ENCODE measurements at places on chromosomes 2 and 18. TPM values are rescaled to one million over a fixed set of nuclear protein-coding genes. Genes with fewer than 3 reads are reported as not detected.

DNA sequence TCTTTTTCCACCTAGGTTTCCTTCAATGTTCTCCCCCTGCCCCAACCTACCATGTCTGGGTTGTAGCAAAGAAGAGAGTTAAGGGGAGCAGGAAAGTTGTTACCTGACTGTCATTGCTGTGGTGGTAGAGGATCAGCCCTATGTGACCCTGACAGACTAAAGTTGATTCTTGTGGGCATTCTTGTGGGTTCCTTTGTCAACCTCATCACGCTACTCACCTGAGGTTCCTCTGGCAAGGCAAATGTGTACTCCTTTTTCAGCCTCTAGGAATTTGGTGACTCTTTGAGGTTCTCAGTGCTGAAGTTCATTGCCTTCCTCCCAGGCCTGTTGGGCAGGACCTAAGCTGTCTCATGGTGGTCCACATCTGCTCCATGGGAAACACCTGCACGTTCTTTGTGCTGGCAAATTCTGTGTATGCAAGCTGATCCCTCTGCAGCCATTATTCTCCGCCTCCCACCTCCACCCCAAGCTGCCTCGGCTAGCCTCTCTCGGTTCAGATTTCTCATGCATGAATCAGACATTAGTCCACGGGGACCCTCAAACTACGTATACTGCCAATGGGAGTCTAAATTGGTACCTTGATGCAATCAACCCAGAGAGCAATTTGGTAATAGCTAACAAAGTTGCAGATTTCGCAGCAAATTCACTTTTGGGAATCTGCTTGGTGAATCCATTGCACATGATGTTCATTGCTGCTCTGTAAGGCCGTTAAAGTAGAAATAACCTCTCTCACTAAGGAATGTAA is 1.5 kb upstream of the GMCL1 start:
- DNase-seq, result no peak

DNA sequence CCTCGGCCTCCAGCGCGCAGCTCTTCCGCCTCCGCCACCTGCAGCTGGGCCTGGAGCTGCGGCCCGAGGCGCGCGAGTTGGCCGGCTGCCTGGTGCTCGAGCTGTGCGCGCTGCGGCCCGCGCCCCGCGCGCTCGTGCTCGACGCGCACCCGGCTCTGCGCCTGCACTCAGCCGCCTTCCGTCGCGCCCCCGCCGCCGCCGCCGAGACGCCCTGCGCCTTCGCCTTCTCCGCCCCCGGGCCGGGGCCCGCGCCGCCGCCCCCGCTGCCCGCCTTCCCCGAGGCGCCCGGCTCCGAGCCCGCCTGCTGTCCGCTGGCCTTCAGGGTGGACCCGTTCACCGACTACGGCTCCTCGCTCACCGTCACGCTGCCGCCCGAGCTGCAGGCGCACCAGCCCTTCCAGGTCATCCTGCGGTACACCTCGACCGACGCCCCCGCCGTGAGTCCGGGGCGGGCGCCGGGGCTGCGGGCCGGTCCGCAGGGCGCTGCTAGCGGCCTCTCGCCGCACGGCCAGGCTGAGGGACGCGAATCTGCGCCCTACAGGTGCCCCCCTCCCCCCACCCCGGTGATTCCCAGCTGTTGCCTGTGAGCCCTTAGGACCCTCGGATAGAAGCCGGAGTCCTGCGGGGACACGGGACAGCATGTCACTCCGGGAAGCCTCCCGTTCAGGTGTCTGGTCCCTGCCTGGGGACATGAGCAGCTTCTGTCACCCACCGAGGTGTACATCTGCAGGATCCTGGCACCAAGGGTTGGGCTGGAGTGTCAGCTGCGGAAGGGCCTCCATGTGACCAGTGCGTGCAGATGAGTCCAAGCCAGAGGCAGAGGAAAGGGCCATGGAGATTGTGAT is 616 bp downstream of the RNPEPL1 start:
- DNase-seq, result peak; percentile 81

DNA sequence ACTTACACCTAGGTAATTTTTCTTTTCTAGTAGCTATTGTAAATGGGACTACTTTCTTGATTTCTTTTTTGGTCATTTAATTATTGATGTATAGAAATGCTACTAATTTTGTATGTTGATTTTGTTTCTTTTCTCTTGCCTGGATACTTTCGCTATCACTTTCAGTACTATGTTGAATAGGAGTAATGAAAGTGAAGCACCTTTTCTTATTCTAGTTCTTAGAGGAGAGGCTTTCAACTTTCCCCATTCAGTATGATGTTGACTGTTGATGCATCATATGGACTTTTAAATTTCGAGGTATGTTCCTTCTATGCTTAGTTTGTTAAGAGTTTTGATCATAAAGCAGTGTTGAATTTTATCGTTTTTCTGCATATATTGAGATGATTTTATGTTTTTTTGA is 142.5 kb downstream of the CDH19 start:
- DNase-seq, result no peak

GRCh38 chr2:177921726-177922125 is 150.9 kb downstream of the PDE11A start:
- no peak for DNase-seq

DNA sequence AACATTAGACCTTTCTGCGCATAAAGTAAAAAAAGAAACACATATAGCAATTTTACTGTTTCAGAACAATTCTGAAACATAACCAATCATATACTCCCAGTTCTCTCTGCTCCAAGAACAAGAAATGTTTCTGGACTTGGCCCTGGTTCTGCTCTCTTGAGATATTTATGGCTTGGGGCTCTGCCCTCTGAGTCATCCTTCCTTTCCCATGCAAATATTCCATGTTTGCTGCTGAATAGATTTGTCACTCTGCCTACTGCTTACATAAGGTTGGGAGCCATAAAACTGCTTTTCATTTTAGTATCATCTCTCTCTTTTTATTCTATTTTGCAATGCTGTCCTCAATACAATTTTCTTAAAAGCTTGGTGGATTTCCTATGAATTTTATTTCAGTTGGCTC is 499.6 kb upstream of the ACVR2A start:
- no peak for DNase-seq

DNA sequence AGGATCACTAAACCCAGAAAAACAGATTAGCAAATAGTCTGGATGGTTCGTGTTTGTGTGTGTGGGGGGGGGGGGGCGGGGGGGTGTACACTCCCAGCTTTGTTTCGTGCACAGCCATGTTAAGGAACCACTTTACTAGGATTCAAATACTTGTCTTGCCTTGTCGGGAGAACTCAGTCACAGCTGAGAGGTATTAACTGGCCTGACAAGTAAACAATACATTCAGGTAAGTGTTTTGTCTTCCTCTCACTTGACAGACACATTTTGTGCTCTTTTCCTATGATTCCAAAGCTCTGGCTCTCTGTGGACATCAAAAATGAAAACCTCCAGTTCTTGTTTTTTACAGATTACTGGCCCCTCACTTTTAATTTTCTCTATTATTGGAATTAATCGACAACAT is 173.5 kb downstream of the LRP1B start:
- no peak for DNase-seq

GRCh38 chr2:182650704-182651103 is 65.4 kb upstream of the DNAJC10 start:
- DNase-seq, result no peak

DNA sequence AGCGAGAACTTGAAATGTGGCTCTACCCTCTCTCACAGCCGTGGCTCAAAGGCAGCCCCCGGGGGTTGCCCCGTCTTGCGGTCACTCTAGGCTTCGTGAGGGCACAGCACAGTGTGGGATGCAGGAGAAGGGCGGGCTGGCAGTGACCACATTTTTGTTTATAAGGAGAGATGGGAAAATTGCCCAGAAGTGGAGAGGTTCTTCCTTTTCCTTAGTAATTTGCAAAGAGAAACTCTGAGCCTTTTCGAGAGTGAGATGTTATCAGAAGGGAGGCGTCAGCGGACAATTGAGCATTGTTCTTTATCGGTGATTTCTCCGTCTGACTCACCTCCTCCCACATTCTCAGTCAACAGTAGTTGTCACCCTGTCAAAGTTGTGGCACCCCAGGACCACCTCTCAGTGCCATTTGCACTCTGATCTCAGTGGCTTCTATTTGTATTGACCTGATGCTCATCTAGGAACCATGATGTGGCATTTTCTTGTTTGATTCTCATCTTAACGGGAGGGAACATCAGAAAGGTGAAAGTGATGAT is 89.6 kb downstream of the ACAA2 start:
- DNase-seq, result no peak

DNA sequence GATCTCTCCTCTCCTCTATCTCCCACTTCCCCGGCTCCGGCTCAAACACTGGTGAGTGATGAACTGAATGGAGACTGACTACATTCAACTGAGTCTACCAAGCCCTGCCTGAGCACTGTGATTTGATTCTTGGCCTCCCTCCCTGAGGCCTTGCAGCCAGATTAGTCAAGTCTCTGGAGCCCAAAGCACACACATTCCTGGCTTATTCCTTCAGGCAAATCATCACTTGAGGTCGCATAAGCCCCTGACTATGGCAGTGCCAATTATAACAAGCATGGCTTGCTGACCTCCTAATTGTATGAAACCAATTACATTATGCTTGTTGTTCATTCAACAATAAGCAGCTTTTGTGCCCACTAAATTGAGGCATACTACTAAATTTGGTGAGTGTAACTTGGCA is 34.6 kb downstream of the EFEMP1 start:
- no peak for DNase-seq

DNA sequence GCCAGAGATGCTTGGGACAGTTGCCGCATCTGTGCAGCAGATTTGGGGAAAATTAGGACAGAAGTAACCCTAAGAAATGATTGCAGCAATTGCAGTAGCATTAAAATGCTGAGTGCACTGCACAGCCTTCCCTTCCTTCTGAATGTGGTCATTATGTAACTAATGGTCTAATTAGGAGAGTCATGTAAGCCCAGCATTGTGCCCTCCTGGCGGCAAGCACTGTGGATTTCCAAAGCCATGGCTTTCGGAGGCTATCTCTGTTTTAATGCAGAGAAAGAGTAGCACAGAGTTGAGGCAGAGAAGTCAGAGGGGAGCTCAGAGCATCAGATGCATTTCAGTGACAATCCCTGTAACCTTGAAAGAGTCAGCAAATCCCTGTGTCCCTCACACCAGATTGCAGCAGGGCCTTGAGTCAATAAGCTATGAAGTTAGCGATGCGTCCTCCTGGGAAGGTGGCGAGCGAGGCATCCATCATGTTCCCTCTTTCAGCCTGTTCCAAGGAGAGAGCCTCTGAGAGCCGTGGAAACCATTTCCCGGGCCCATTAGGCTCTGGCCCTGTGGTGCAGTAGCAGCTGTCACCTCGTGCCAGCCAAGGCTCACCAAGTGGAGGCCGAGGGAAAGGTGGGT is 307.2 kb downstream of the FBXO15 start:
- DNase-seq, result no peak

- DNase-seq, result no peak
Observed at GRCh38 chr18:9304388-9305070, 30.0 kb upstream of the TWSG1 start.

DNA sequence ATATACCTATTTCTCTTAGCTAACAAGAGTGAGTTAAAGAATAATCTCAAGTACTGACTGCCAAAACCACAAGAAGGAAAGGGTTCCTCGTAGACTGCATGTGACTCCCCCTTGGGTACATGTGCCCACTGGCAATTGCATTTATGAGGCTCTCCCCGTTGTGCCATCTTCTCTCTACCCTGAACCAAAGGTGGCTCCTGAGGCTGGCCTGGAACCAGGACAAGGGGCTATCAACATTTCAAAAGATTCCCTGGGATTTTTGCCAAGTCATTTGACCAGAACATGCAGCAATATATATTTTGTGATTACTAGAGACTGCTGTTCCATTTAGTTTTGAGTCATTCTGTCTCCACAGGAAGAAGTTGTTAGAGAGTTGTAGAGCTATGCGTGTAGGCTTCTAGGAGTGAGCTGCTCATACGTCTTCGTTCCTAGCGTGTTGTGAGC is 45.8 kb downstream of the LAMA3 start:
- no peak for DNase-seq

Gene SERPINB12
- total RNA-seq, result not detected

Gene GCG
- total RNA-seq, result not detected

Gene SKOR2
- total RNA-seq, result not detected

Gene IL1RL1
- 18.0 TPM for total RNA-seq

Gene SAG
- total RNA-seq, result not detected

Gene C2orf66
- 1.1 TPM for total RNA-seq

Gene GALR1
- not detected for total RNA-seq

Gene TRPM8
- total RNA-seq, result 46.9 TPM

Gene CAPN14
- not detected for total RNA-seq

Measured in right lobe of liver (tissue), 6 donors.